ENCODE measurements at places on chromosomes 1 and 21. TPM values are rescaled to one million over a fixed set of nuclear protein-coding genes. Genes with fewer than 3 reads are reported as not detected.

Gene KCNQ4
- under 0.01 TPM for total RNA-seq

Gene PPCS
- 78.3 TPM for total RNA-seq

Gene ZYG11B
- total RNA-seq, result 46.1 TPM

Gene NPHS2
- total RNA-seq, result not detected

Gene ERICH3
- not detected for total RNA-seq

- no peak for DNase-seq
These were observed 140.7 kb upstream of the PTBP2 start for GRCh38 chr1:96580920-96581319.

DNA sequence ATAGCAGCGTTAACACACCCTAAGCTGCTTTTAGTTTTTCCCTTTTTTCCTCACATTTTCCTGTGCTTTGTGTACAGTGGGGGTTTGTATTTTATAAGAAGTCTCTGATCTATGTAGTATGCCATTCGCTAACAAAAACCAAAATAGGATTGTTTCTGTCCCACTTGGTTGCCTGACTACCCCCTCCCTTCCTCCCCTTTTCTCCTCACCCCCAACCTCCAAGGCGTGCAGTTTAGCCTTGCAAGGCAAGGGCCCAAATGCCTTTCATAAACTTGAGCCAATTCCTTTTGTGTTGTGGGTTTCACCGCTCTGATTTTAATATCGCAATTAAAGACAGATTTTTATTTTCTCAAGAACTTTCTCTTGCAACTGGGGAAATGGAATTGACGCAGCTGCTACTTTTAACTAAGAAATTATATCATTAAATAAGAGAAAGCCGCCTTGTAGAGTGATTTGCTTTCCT is 276.9 kb downstream of the TM2D1 start:
- no peak for DNase-seq

DNA sequence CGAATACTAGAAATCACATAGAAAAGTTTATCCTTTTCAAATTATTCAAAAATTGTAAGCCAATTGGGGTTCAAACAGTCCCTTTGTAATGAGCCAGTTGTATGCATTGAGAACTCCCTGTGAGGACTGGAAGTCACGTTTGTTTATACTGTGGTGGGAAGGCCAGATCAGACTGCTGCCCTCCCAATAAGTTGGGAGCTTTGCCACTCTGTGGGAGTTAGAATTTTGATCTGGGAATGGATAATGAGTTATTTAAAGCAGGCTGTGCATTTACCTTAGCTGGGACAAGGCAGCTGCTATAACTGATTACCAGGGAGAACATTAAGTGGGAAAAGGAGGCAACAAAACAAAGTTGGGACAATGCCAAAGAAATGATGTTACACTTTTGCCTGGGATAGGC is 178.8 kb downstream of the SDCCAG8 start:
- peak; percentile 24 for DNase-seq

DNA sequence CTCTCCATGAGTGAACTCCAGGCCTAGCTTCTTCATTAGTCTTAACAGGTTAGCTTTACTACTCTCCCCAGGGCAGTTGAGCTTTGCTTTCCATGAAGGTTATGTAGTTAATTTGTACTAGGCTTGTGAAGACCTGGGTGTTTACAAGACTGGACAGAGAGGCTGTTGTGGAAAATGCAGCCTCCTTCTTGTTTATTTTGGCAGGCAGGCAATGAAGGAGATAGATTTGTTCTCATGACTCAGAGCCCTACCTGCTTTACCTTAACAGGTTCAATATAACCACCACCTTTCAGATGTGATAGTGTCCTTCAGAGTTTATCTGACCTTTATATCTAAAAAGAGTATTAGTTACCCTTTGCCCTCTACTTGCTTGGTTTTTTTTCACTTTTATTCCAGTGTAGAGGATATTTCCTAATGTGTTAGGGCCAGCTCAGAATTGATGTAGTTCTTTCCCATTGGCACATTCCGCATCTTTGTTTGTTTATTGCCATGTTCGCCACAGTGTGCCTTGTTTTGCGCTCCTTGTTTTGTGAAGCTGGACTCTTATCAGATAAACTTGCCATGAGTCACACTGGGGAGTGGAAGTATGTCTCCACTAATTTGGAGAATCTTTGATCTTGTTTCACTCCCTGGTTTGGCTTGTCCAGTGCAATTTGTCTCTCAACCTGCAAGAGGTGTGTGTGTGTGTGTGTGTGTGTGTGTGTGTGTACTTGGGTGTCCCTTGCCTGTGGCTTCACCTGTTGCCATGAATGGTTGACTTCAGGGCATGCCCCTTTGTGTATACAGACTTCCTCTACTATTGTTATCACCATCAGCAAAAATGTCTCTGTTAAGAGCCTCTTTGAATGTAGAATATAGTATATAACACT is 87.4 kb upstream of the MACF1 start:
- DNase-seq, result peak; percentile 80

Measured in fibroblast of villous mesenchyme (primary cell).